ENCODE measurements at places on chromosomes 3 and 15.

GRCh38 chr3:183224180-183224970, 28.7 kb upstream of the B3GNT5 start:
- DNase-seq, result no peak

GRCh38 chr3:16658004-16658924, 53.0 kb upstream of the DAZL start:
- no peak for DNase-seq

GRCh38 chr3:32216172-32216783, 22.2 kb upstream of the CMTM8 start:
- no peak for DNase-seq

DNA sequence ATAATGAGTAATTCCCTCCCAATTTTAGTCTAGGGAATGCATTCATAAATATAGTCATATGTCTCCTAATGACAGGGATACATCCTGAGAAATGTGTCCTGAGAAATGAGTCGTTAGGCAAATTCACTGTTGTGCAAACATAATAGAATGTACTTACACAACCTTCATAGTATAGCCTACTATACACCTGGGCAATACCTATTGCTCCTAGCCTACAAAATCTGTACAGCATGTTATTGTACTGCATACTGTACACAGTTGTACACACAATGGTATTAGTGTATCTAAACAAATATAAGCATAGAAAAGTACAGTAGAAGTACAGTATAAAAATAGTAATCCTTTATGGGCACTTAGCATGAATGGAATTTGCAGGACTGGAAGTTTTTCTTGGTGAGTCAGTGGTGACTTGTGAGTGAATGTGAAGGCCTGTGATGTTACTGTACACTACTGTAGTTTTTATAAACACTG, 6.6 kb downstream of the DTWD1 start:
- no peak for DNase-seq

DNA sequence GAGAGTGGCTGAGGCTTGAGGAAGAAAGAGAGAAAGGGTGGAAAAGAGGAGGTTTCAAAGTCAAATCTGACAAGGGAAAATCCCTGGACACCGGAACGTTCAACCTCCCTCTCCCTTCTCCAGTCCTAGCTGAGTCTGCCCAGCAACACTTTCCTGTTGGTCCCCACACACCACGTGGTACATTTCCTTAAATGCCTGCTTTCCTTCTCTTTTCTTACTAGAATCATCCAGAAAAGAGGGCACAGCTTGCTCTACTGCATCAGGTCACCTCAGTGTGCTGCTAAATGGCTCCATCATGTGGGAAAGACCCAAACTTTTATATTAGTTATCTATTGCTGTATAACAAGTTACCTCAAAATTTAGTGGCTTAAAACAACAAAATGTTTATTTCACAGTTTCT, 181.2 kb downstream of the NECTIN3 start:
- DNase-seq, result no peak

- DNase-seq, result no peak
These were observed 266.6 kb upstream of the TBL1XR1 start for GRCh38 chr3:177463863-177464262.

- DNase-seq, result no peak
These were observed 31.0 kb upstream of the SLCO2A1 start for GRCh38 chr3:134060561-134061385.

GRCh38 chr3:150607267-150608065, 4.3 kb downstream of the SELENOT start:
- DNase-seq, result no peak

- DNase-seq, result no peak
These were observed 344.3 kb upstream of the TBL1XR1 start for GRCh38 chr3:177541541-177541940.

- no peak for DNase-seq
These were observed 361.4 kb upstream of the ICE2 start for GRCh38 chr15:60840306-60840702.

DNA sequence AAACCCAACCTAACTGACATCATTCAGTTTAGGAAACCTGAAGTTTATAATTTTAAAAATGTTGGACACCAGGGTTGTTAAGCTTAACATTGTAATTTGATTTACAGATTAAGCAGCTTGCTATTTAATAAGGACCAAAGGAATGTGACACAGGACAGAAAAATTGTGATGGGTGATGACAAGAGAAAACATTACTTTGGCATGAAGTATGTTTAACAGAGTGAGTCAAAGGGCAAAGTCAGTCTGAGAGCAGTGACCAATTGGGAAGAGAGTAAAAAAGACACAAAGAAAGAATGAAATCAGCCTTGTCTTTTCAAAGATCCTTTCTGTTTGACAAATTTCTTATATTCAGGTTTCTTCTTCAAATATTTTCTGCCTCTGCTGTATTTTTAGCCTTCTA, 1301.6 kb downstream of the SI start:
- DNase-seq, result no peak

DNA sequence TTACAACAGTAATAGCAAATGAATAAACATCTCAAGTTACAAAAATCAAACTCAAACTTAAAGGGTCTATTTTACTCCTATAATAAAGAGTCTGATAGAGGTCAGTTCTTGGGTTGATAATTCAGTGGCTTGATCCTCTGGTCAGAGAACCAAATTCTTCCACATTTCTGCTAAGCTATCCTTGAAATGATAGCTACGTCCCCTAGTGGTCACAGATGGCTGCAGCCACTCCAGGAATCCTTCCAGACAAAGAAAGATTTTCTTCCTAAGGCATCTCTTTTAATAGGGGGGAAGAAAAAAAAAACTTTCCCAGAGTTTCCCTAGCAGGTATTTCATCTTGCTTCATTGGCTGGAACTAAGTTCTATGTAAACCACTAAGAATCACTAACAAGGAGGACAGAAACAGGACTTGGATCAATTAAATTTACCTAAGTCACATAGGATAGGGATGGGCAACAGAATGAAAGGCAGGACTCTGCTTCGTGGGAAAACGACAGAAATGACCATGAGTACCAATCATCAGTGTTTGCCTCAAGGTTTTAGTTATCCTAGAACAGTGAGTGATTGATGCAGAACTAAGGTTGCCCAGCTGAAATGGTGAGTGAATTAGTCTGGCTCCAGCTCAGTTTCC, 160.7 kb downstream of the STAC start:
- DNase-seq, result no peak

DNA sequence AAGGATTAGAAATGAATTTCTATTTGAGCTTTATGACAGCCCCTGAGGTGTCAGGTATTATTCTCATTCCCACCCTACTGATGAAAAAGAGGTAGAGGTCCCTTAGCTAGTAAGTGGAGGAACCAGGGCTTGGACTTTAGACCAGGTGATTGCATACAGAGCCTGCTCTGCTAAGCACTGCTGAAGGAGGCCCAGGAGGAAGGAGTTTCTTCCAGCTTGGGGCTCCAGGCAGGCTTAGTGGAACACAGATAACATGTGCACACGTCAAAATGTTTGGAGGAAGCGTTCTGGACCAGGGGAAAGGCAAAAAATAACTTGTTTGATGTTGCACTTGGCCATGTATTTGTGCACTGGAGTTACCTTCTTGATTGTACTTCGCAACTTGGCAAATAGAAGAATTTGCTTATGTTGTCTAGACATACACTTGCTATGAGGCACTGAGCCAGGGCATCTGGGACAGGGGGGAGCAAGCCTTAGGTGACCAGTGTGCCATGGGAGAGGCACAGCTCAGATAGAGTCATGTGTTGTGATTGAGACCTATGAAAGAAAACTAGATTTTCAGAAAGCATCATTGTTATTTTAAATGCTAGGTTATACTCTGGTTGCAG, 22.4 kb downstream of the IFT122 start:
- no peak for DNase-seq

GRCh38 chr15:82809308-82810060, at the start of gene WHAMM:
Gene WHAMM (plus strand): TSS chr15:82809628. CDS start chr15:82809727, 99 bp downstream.
- peak; percentile 86 for DNase-seq

GRCh38 chr3:150968341-150969035, 4.0 kb downstream of the CLRN1 start:
- no peak for DNase-seq

GRCh38 chr3:33218446-33219174, at the start of gene SUSD5:
Gene SUSD5 (minus strand): TSS chr3:33218810. CDS start chr3:33218797, 13 bp downstream.
- no peak for DNase-seq

GRCh38 chr3:19945534-19945933, 1.4 kb upstream of the RAB5A start:
- no peak for DNase-seq

- no peak for DNase-seq
These were observed 74.4 kb downstream of the KY start for GRCh38 chr3:134576426-134576825.

DNA sequence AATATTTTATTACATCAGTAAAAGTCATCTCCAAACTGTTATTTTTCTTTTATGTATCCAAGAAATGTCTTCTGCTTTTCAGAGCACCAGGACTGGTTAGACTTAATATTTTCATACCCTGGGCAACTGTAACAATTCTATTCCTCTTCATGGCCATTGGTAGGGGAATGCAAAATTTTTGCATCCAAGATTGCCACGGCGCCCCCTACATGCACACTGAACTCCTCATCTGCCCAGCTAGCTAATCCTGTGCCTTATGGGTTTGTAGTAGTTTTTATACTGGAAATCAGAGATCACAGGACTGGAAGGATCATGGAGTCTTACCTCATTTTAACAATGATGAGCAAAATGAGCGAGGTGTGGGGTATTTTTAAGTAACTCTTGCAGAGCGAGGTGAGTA, 74.2 kb downstream of the CRTC3 start:
- peak; percentile 28 for DNase-seq

- DNase-seq, result no peak
These were observed 195.6 kb upstream of the AZI2 start for GRCh38 chr3:28544236-28544635.

- no peak for DNase-seq
These were observed 4.5 kb downstream of the NDUFB5 start for GRCh38 chr3:179608931-179609720.

GRCh38 chr3:81199587-81199986, 561.9 kb downstream of the GBE1 start:
- DNase-seq, result no peak

GRCh38 chr3:117728226-117728625, 1018.6 kb downstream of the TUSC7 start:
- DNase-seq, result no peak

DNA sequence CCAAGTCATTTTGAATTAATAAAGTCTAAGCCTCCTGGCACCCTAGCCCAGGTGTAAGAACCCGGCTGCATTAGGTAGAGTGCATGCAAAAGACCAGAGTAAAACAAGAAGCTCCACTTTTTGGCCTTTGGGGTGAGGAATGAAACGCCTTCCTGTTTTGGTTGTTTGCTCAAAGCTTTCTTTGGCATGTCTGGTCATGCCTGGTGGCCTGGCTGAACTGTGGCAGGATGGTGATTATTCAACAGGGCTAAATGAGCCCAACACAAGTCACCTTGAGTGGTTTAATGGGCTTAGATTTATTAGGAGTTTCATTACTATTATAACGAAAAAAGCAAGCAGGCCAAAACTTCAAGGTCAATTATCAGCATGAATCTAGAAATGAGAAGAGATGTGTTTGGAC, 40.9 kb upstream of the LDHAL6B start:
- DNase-seq, result no peak

GRCh38 chr15:97199393-97200051, 761.0 kb upstream of the ARRDC4 start:
- DNase-seq, result no peak

DNA sequence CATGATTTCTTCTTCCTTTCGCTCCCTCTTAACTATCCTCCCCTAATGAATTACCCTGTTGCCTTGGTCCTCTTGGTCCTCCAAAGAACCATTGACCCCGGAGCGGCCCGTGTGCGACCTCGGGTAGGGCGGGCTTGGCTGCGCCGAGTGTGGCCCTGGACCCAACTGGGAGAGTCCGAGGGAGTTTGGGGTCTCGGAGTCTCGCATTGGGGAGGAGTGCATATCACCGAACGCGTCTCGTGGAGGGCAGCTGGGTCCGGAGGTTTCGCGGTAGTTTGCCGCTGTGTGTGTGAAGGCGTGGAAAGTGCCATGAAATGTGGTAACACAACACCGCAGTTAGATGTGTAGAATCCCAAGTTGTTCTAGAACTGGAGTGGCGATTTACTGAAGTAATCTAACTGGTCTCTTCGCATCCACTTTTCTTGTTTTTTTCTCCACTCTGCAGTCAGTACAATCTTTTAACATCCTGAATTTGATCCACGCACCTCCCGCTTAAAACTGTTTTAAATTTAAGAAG, 363 bp downstream of the GTF2E1 start:
- no peak for DNase-seq

GRCh38 chr3:126539558-126540250, 15.7 kb downstream of the CHST13 start:
- DNase-seq, result no peak

DNA sequence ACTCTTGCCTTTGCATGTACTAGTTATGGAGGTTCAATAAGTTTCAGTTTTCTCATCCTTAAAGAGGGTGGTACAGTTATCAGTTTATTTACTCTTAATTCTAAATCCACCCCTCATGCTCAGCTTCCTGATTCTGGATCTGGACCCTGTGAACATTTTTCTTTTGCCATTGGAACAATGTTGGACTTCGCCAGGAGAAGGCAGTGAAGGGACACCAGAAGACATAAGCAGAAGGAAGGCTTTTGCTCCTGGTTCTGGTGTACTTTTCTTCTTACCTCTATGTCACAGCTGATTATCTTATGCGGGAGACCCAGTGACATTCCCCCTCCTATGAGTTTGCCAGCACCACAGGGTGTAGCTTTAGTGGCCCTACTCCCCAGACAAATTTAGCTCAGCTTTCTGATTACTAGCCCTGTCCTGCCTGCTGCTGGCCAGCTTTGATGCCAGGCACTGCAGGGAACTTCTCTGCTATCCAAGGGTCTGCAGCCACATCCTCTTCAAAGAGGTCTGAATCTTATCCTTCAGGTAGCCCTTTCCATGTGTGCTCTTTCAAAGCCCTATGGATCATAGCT, 466.3 kb upstream of the EPHA3 start:
- DNase-seq, result no peak

- DNase-seq, result no peak
These were observed 18.7 kb upstream of the ZXDC start for GRCh38 chr3:126494204-126494969.

DNA sequence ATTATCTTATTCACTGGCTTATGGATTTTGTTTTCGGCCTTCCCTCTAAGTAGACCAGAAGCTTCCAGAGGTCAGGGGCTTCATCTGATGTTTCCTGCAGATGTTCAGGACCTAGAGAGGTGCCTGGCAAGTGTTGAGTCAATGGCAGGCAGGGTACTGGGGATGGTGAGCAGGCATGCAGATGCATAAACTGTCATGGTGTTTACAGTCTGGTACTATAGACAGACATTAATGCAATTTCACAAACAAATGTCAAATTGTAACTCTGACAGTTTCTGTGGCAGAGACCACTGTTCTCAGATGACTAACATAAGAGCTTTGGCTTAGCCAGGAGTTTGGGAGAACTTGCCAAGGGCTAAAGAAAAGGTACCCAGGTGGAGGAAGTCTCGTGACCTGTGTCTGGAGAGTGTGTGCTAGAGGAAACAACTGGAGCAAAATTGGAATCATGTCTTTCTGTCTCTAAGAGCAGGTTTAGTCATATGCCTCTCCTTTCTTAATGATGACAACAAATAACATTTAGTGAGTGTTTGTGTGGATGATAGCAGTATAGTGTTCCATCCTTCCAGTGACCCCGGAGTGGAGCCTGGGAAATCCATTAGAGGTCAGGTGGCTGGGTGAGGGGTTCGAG, 53.7 kb upstream of the TRAK1 start:
- no peak for DNase-seq

- no peak for DNase-seq
These were observed 384.1 kb downstream of the CADM2 start for GRCh38 chr3:85342915-85343314.

GRCh38 chr15:64038878-64039610, 7.2 kb downstream of the DAPK2 start:
- no peak for DNase-seq

All from activated T-helper 1 cell treated with anti-CD3 and anti-CD28 coated beads, Interleukin-2, amount 50 U/mL, for 16 hours (primary cell).